ENCODE measurements at places on chromosomes 1 and 21.

GRCh38 chr1:234309598-234310459 lies 63.4 kb upstream of the COA6 start:
- peak; percentile 80 for DNase-seq

- no peak for DNase-seq
Measured at GRCh38 chr1:30645807-30646206, 77.6 kb downstream of the MATN1 start.

DNA sequence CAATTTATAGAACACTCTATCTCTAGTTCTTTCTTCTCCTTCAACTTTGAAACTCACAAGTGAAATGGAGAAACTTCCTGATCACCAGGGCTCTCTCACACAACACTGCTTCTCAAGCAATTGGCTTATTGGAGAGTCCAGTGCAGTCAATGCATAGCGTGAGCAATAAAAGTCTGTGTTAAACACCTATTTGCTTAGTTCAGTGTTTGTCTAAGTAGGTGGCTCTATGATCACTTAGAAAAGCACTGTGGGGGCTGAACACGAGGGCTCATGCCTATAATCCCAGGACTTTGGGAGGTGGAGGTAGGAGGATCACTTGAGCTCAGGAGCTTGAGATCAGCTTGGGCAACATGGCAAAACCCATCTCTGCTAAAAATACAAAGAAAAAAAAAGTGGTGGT lies 12.2 kb downstream of the CTSS start:
- DNase-seq = no peak

- DNase-seq = no peak
Measured at GRCh38 chr1:174700775-174701174, 253.0 kb downstream of the GPR52 start.

DNA sequence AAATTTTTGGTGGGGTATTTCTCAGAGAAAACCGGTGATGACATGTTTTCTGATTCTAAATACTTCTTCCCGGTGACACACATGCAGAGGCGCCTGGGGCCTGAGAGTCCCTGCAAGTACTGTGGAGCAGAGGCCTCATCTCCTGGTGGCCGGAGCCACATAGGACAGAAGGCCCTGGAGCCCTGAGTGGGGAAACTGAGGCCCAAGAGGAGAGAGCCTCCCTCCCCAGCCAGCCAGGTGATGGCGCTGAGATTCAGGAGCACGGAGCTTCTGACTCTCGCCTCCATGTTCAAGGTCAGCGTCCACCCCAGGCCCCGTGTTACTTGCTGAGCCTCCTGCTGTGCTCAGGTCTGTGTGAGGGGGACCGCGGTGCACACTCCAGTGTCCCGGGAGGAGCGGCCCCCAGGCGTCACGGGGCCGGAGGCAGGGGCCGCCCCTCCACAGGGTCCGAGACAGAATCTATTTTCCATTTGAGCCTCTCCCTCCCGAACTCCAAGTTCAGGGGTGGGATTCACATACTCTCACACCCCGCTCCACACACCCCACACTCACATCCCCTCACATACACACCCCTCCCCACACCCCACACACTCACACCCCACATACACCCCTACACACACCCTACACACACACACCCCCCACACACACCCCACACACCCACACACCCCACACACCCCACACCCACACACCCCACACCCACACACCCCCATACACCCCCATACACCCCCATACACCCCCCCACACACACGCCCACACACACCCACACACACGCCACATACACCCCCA lies 43.8 kb downstream of the SLX9 start:
- DNase-seq = no peak

DNA sequence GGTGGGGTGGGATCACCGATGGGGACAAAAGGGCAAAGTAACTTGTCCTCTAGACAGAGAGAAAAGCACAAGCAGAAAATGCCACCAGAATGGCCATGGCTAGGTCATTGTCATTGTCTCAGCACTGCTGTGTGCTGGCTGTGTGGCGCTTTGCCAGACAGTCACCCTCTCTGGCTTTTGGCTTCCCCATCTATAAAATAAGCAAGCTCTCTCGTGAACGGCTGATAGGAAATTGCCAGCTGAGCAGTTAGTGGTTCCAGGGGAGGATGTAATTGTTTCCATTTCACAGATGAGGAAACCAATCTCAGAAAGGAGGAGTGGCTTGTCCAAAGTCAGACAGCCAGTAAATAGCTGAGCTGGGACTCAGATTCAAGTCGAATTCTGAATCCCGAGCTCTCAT lies 32.5 kb downstream of the PADI2 start:
- DNase-seq = no peak

- no peak for DNase-seq
Measured at GRCh38 chr1:64537942-64538341, 68.0 kb downstream of the CACHD1 start.

All from activated naive CD4-positive, alpha-beta T cell treated with Interleukin-2 at 50 U/mL for 16 hours (primary cell).